ENCODE measurements at places on chromosomes 4 and X. TPM values are rescaled to one million over a fixed set of nuclear protein-coding genes. Genes with fewer than 3 reads are reported as not detected.

- DNase-seq, result no peak
These were observed 186.3 kb downstream of the MOSPD2 start for GRCh38 chrX:15059474-15059873.

GRCh38 chr4:2795893-2796848 lies 3.3 kb downstream of the SH3BP2 start:
- peak; percentile 8 for DNase-seq

DNA sequence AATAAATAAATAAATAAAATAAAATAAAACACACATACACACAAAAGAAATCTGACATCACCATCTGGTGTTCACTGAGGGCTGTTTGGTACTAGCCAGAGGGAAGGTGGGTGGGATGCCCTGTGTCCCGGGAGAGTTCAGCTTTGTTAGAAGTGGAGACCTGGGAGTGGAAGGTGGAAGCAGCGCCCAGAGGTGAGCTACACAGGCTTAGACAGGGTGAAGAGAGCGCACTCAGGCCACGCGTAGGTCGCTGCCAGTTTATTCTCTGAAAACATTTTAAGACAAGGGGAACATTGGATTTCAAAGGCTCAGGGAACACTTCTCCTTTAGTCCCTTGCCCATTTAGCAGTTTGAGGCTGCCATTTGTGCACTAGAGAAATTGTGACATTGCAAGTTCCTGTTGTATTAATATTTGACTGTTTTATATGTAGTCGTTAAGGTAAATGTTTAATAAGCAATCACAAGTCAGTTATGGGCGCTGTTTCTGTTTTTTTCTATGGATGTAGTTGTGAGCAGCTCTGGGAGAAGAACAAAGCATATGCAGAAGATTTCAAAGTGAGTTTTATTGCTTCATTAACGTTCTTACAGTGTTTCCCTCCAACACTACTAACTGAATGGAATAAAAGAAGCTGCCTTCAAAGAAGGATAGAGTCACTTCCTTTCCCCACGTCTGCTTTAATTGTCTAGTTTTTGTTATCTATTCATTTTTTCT lies 405.5 kb upstream of the NR3C2 start:
- DNase-seq, result no peak

DNA sequence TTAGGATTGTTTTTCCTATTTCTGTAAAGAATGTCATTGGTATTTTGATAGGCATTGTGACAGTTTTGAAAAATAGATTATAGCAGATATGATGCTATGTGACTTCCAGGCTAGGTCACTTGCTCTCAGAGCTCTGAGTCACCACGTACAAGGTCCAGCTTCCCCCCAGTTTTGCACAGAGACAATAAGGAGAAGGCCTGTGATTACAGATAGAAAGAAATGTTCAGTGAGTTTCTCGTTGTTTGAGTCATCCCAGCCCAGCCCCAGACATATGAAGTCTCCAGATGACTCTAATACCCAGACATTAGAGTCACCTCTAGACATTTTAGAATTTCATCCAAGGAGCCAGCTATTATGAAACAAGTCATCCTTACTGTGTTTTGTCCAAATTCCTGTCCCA lies 57.2 kb downstream of the MFAP3L start:
- no peak for DNase-seq

- DNase-seq, result no peak
These were observed 17.0 kb downstream of the XKRX start for GRCh38 chrX:100911731-100912130.

DNA sequence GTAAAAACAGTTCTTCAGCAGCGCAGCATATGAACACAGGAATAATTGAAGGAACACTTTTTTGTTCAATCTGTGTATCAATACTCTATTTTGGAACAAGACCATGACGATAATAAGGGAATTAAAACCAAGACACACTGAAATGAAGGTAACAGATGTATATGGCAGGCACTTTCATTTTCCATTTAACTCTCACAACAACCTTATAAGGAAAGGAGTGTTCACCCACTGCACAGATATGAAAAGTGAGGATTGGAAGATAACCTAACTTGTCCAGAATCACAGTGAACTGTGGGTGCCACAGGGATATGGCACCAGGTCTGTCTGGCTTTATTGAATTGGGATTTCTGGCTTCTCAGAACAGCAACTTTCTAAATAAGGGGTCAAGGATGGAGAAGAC lies 153.3 kb downstream of the MID1IP1 start:
- no peak for DNase-seq

- no peak for DNase-seq
These were observed 507.0 kb downstream of the INPP4B start for GRCh38 chr4:142339053-142339452.

DNA sequence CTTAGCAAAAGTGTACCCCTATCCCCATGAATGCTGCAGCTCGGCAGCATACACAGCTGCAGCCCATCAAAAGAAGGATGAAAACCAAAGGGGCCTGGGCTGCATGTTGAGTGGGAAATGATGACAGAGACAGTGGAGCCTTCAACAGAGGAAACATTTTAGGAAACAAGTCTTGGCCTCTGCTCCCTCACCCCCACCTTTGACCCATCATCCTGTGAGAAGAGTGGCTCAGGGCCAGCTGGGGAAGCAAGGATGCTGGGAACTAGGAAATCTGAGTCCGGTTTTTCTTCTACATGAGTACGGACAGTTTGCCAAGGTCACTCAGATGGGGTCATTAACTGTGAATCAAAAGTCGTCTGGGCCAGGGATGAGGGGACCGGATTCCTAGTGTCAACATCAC lies 37.2 kb downstream of the IDS start:
- DNase-seq, result no peak

GRCh38 chrX:124378643-124379042 lies 32.3 kb downstream of the SH2D1A start:
- DNase-seq, result no peak

- DNase-seq, result peak; percentile 78
These were observed 19.7 kb downstream of the MAEA start for GRCh38 chr4:1309261-1310010.

DNA sequence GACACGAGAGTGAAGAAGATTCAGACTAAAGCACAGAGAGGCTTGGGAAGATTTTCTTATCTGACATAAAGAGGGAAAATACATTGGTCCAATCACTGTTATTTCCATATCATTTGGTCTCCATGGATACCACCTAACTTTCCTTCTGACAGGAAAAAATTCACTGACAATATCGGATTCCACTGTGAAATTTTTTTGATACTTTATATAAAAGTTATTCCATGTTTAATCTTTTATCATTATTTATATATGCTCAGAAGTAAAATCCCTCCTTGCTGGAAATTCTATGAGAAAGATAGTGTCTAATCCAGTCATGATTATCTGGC lies 3.6 kb downstream of the IRF2 start:
- no peak for DNase-seq

GRCh38 chr4:128387600-128388351 lies 100.2 kb upstream of the PGRMC2 start:
- no peak for DNase-seq

DNA sequence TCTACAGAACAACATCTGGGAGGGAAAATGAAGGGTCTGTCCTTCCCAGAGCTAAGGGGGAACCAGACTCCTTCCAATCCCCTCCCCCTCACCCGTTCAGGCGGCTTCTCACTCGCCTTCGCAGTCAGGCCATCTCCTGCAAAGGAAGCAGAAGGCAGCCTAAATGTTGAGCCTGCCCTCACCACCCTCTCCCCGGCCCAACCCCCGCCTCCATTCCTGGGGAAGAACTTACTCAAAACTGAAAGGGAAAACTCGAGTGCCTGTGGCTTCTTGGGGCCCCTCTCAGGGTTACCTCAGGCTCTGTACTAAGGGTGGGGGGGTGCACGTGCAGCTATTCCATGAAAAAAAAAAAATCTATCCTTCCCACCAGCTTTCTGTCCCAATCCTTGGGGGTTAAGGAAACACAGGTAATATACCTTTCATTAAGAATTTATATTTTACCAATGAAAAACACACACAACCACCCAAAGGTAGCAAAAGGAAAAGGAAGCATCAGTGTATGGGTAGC lies 2.4 kb downstream of the ZMYM3 start:
- no peak for DNase-seq

DNA sequence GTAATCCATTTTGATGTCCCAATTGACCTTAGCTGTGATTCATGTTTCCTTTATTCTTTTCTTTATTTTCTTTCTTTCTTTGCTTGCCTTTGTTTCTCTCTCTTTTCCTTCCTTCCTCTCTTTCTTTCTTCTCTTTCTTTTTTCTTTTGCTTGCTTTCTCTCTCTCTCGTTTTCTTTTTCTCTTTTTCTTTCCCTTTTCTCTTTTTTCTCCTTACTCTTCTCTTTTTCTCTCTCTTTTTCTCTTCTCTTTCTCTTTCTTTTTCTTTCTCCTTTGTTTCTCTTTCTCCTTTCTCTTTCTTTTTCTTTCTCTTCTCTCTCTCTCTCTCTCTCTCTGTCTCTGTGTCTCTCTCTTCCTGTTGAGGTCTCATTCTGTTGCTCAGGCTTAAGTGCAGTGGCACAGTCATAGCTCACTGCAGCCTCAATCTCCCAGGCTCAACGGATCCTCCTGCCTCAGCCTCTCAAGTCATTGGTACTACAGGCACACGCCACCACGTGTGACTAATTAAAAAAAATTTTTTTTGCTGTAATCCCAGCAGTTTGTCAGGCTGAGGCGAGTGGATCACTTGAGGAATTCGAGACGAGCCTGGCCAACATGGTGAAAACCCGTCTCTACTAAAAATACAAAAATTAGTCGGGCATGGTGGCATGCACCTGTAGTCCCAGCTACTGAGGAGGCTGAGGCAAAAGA lies 8.0 kb upstream of the DHRSX start:
- no peak for DNase-seq

TBC1D9 gene
- 3.5 TPM for total RNA-seq

SCD5 gene
- 1.2 TPM for total RNA-seq

NOP14 gene
- total RNA-seq, result 16.6 TPM

CSAG2 gene
- not detected for total RNA-seq

TMEM192 gene
- 16.7 TPM for total RNA-seq

SLC2A9 gene
- 0.62 TPM for total RNA-seq

ART3 gene
- total RNA-seq, result 86.3 TPM

Measured in gastrocnemius medialis (tissue), 4 donors.